ENCODE measurements at places on chromosomes 5 and 9.

- no peak for DNase-seq
Measured at GRCh38 chr5:168935183-168935582, 356.0 kb upstream of the PANK3 start.

- DNase-seq = peak; percentile 34
Measured at GRCh38 chr9:100472788-100473275, at the start of gene TMEFF1. Gene TMEFF1 (plus strand): TSS chr9:100473149. CDS start chr9:100473545, 396 bp downstream.

- no peak for DNase-seq
Measured at GRCh38 chr5:462051-462481, 19.1 kb downstream of the EXOC3 start.

DNA sequence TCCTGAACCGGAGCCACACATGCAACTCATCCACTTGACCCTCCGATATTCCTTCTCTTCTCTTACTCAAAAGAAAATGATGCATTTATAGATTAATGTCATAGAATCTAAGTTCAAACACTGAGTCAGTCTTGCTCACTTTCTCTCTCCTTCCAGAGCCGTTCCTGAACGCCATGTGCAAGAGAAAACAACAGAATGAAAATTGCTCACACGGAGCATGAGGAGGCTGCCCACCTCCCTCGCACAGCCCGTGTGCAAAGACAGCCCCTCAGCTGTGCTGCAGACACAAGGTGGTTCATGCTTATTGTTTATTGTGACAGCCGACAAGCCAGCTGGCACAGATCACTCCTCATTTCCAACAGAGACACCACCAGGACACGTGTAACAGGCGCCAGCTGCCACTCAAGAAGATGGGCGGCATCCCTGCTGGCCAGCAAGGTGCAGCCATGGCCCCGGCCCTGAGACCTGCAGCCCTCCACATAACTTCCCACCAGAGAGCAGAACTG, 290.8 kb downstream of the GLIS3 start:
- DNase-seq = no peak

GRCh38 chr5:176857216-176857893, 41.8 kb downstream of the HK3 start:
- no peak for DNase-seq

- no peak for DNase-seq
Measured at GRCh38 chr5:103919506-103919905, 356.9 kb upstream of the NUDT12 start.

DNA sequence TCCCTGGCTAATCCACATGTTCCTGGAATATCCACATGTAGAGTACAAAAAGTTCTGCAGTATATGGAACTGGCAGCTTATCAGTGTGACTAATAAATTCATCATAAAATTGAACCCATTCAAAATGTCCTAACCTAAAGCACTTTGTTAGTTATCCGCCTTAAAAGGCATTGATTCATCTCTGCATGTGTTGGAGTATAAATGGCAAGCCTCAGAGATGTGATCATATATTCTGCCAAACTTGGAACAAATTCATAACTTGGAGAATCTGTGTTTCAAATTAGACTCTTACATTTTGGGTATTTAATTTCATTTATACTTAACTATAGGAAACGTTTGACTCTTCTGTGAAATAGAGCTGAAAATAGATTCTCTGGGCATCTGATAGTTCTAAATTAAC, 25.2 kb upstream of the NREP start:
- DNase-seq = no peak

DNA sequence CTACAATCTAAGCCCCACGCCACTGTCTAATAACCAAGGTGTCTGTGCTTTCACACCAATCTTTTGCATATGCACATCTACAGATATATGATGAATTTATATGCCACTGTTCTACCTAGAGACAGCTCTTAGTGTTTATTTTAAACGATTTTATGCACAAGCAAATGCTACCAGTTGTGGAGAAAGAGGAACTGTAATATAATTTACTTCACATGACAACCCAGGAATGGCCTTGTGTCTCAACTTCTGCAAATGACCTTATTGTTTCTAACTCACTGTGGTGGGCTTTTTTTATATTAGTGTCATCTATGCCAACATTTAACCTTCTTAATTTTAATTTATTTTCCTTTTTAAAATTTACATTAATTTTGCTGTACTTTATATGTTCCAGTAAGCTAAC, 531.1 kb upstream of the TLE4 start:
- DNase-seq = no peak

DNA sequence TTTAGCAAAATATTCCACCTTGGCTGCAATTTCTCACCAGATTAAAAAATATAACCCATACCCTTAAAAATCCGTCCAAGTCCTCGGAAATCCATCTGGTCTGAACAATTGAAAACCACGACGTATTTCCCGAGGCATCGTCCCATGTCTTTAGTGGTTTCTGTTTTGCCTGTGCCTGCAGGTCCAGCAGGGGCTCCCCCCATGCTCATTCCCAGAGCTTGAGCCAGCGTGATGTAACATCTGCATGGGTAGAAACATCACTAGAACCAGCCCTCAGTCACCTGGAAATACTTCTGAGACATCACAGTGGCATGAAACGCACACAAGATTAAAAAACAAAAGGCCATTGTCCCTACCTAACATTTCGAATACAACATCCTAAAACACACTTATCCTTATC, 114.0 kb downstream of the DNAH5 start:
- DNase-seq = no peak

DNA sequence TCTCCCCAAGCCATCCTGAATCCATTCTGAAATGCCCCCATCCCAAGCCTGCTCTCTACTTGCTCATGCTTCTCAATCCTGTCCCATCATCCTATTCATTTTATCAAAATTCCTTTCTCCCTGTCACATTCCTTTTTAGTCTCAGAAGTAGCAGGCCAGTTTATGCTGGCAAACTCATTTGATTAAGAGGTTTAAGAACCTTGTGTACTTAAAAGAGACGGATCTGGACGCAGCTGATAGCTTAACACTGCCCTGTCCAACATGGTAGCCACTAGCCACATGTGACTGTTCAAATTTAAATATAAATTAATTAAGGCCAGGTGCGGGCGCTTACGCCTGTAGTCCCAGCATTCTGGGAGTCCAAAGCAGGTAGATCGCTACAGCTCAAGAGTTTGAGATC, 5.6 kb upstream of the KCNV2 start:
- DNase-seq = no peak

GRCh38 chr5:59562756-59563389, 330.7 kb downstream of the PDE4D start:
- no peak for DNase-seq

- no peak for DNase-seq
Measured at GRCh38 chr5:175328176-175328575, 115.8 kb downstream of the DRD1 start.

DNA sequence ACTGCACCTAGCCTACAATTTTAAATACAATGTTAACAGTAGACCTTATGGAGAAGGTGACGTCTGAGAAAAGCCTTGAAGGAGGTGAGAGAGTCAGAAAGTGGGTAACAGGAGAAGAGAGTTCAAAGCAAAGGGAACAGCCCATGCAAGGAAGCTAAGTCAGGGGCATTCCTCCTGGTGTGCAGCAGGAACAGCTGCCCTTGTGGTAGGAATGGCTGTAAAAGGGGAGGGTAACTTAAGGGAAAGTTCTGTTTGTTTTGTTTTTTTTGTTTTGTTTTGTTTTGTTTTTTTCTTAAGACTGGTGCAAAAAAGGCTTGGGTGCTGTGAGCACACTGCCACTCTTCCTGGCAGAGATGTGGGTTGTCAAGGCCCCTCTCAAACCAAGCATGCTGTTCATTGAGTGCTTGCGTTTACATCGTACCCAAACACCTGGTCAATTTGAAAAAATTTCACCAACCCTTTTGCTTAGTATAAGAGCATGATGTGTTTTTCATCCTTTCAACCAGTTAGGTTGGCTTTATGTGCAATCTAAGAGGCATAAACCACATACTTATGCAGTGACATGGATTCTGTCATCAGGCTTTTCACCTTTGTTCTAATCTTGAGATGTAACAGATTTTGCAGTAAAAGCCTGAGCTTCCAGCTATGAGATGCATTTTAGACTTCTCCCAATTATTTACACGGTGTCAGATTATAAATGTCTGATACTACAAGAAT, 279.7 kb downstream of the GLIS3 start:
- no peak for DNase-seq

GRCh38 chr5:177350776-177351391, 584 bp downstream of the LMAN2 start:
- DNase-seq = no peak

DNA sequence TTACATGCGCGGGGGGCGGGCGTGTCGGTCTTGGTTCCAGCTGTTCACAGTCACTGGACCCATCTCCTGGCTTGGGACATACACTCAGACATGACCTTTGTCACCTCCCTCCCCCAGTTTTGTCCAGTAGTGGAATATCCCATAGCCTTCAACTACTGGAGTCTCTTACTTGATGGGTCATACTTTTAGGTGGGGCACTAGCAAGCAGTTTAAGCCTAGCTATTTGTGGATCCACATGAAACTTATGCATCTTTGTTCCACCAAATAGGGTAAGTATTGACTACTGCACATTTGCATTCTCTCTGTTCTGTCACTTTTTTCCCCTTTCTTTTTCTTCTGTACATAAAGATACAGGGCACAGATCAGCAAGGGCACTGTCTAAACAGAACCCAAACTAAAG, 15.4 kb upstream of the MAMDC2 start:
- DNase-seq = no peak

DNA sequence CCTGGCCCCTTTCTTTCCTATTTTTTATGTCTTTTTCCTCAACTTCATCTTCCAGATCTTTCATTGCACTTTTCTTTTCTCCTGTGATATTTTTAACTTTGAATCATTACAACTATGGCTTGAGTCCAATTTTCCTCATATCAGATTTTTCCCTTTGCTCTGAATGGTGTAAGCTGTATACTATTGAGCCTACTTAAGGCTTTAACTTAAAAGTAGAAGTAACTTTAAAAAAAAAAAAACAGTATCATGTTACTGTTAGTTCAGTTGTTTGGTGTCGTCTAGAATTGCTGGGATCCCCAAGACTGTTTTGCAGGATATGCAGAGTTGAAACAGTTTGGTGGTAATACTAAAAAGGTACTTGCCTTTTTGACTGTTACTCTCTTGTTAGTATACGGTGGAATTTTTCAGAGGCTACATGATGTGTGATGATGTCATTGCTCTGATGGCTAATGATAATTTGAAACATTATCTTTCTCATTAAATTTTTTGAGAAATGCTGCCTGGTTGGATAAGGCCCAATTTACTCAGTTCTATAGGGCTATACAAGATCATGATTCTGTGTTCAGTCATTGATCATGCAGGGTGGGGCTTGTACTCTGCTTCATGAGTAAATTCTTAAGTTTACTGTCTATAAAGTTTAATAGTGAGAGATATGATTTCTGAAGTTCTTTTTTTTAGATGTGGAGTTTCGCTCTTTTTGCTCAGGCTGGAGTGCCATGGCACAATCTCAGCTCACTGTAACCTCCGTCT, 8.8 kb downstream of the NAA35 start:
- no peak for DNase-seq

- peak; percentile 78 for DNase-seq
Measured at GRCh38 chr5:149618581-149619248, 37.4 kb downstream of the ARHGEF37 start.

DNA sequence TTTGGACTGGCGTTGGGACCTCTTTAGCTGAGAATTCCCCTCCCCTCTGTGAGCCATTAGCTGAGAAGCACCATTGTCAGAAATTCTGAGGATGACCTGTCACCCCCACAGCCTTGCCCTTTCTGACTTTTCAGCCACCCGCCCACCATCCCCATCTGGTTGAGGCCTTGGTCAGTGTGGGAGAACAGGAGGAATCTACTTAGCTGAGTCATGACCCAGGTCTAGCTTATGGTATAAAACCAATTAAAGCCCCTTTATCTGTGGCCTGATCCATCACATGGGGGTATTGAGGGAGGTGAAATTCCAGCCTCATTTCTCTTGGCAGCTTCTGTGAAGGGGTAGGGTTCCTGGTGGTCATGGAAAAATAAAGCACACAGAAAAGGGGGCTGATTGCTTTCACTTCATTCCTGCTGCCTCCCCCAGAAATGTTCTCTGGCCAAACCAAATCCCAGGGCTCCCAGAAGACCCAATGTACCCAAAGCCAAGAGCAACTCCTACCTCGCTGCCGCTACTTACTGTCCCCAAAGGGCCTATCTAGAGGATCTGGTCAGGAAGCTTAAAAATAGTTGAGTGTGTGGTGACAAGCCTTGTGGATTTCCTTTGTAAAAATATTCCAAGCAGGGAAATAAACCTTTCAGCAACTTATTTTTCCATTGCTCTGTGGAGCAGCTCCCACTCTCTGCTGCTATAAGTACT, 174.8 kb upstream of the TNC start:
- no peak for DNase-seq

- no peak for DNase-seq
Measured at GRCh38 chr5:155091063-155091648, 77.6 kb downstream of the KIF4B start.

DNA sequence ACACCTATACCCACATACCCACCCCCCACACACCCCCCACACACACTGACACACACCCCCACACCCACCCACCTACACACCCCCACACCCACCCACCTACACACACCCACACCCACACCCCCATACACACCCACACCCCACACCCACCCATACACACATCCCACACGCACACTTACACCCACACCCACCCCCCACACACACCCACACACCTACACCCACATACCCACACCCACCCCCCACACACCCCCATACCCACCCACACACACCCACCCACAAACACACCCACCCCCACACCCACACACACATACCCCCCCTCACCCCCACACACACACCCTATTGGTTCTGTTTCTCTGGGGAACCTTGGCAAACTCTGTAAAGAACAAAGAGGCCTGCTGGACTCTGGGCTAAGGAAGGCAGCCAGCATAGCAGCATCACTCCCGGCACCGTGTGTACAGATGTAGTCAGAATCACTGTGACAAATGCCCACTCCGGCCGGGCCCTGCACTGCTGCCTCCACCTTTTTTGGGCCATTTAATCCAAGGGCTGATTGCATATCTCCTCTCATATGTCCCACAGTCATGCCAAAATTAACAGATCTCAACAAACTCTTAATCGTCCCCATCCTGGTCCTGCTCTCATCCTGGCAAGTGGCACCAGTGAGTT, 42.3 kb downstream of the COL23A1 start:
- no peak for DNase-seq

DNA sequence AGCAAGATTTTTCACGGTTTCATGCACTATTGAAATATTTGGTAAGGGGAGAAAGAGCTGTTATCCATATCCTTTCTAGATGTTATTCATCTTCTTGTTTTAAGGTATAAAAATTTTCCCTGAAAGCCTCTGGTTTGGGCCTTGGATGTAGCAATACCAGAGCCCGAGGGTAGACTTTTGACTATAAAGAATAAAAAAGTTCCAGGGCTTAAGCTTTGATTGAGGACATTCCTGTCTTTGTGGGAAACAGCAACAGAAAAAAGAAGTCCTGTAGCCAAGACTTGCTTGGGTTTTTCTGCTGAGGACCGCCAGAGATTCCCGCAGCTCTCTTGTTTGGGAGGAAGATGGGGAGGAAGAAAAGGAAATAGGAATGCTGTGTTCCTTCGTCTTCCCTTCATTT, 440.0 kb upstream of the WWC1 start:
- DNase-seq = no peak

- DNase-seq = no peak
Measured at GRCh38 chr5:55675119-55675518, 37.0 kb downstream of the SLC38A9 start.

Data from erythroblast (primary cell).